ENCODE measurements at places on chromosomes 16 and 17.

DNA sequence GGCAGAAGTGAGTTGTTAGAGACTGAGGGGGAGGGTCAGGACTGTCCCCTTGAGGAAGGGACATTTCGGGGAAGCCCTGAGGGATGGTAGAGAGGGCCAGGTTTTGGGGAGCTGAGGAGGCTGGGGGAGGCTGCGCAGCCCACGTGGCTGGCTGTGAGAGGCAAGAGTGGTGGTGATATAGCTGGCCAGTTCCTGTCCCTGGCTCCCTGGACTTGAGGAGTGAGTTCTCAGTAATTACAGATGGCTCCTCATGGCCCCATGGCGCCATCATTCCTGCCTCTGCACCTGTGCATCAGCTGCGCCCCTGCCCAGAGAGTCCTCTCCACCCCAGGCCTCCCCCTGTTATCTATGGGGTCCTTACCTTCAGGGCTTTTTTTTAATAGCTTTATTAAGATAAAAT is 30.3 kb downstream of the MPRIP start:
- DNase-seq, result no peak

- DNase-seq, result no peak
These were observed 392.0 kb downstream of the GRIN2A start for GRCh38 chr16:9790199-9790598.

GRCh38 chr16:50596762-50597450 is 48.7 kb downstream of the NKD1 start:
- DNase-seq, result no peak

GRCh38 chr16:53756275-53756996 is 52.5 kb downstream of the FTO start:
- no peak for DNase-seq

Data from Panc1 (cell line).